Pericardium fibroblast (primary cell): ENCODE measurements at places on chromosomes 2 and 18. TPM values are rescaled to one million over a fixed set of nuclear protein-coding genes. Genes with fewer than 3 reads are reported as not detected.

GCC2 gene
- total RNA-seq, result 7.7 and 18.0 TPM in 2 replicates

PRKAG3 gene
- total RNA-seq, result not detected in 2 replicates

DSC3 gene
- total RNA-seq, result 2.8 and 58.1 TPM in 2 replicates

ARHGEF4 gene
- 6.4 and 8.3 TPM in 2 replicates for total RNA-seq

TCF4 gene
- 20.7 and 32.9 TPM in 2 replicates for total RNA-seq

COL4A3 gene
- total RNA-seq, result 0.47 TPM in 1 of 2 replicates, not detected in the other

ABHD1 gene
- not detected in 2 replicates for total RNA-seq
